CD4-positive, alpha-beta T cell treated with Interferon alpha-2 for 1 hour (primary cell): ENCODE measurements at places on chromosomes 16 and 17.
A peak's percentile ranks its signal among the peaks of the same experiment; 100 is the strongest.

GRCh38 chr17:75531721-75532072 is 6.2 kb downstream of the LLGL2 start:
- DNase-seq, result no peak

- DNase-seq, result no peak
These were observed 9.1 kb downstream of the TFAP4 start for GRCh38 chr16:4263504-4264436.

DNA sequence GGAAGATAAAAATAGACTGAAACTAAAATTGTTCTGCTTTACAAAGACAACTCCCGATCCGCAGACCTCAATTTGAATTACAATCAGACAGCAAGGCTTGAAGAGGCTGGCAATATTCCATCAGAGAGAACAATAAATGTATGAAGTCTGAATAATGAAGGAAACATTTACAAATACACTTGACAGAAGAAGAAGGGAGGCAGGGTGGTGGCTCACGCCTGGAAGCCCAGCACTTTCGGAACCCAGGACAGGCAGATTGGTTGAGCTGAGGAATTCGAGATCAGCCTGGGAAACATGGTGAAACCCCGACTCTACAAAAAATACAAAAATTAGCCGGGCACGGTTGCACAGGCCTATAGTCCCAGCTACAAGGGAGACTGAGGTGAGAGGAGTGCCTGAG is 14.6 kb downstream of the ODF4 start:
- no peak for DNase-seq

GRCh38 chr16:67036323-67036741 is 7.4 kb downstream of the CBFB start:
- DNase-seq, result no peak

DNA sequence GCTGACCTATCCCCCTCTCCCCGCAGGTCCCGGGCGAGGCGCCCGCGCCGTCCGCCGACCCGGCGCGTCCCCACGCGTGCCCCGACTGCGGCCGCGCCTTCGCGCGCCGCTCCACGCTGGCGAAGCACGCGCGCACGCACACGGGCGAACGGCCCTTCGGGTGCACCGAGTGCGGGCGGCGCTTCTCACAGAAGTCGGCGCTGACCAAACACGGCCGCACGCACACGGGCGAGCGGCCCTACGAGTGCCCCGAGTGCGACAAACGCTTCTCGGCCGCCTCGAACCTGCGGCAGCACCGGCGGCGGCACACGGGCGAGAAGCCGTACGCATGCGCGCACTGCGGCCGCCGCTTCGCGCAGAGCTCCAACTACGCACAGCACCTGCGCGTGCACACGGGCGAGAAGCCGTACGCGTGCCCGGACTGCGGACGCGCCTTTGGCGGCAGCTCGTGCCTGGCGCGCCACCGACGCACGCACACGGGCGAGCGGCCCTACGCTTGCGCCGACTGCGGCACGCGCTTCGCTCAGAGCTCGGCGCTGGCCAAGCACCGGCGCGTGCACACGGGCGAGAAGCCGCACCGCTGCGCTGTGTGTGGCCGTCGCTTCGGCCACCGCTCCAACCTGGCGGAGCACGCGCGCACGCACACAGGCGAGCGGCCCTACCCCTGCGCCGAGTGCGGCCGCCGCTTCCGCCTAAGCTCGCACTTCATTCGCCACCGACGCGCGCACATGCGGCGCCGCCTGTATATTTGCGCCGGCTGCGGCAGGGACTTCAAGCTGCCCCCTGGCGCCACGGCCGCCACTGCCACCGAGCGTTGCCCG is 10.3 kb downstream of the ZNF771 start:
- peak; percentile 92 for DNase-seq

DNA sequence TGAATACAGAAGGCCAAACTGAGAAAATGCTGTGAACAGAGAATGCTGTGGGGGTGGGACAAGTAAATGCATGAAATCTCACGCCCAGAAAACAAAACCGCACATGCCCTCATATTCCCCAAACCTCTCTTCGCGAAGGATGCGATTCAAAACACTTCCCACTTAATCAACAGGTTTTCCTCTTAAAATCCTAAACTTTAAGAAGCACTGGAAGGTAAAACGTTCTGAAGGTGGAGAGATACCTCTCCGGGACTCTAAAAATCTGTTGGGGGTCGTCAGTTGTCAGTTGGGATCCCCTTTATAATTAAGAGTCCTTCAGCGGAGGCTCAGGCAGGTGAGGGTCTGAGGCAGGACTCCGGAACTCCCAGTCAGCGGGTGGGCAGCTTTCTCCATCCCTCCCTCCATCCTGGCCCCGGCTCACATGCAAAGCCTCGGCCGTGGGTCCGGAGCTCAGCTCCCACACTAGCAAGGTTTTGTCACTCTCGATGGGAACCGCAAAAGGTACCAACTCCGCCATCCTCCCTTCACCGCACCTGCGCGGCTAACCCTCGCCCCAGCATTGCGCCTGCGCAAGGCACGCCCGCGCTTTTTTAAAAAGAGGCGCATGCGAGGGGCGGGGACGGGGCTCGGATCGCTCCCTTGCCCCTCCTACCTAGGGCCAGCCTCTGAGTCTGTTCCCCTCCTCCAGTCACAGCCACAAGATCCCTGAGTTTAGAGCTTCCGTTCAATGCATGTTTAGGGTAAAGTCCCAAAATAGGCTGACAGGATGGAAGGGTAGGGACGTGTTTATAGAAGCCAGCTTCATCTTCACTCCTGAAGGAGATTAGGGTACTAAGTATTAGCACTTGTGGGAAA is at the start of gene RDM1:
RDM1 (minus strand) TSS at position 563 of the 855 bp plus-strand sequence; CDS start at position 517, 46 bp downstream.
- peak; percentile 79 for DNase-seq

DNA sequence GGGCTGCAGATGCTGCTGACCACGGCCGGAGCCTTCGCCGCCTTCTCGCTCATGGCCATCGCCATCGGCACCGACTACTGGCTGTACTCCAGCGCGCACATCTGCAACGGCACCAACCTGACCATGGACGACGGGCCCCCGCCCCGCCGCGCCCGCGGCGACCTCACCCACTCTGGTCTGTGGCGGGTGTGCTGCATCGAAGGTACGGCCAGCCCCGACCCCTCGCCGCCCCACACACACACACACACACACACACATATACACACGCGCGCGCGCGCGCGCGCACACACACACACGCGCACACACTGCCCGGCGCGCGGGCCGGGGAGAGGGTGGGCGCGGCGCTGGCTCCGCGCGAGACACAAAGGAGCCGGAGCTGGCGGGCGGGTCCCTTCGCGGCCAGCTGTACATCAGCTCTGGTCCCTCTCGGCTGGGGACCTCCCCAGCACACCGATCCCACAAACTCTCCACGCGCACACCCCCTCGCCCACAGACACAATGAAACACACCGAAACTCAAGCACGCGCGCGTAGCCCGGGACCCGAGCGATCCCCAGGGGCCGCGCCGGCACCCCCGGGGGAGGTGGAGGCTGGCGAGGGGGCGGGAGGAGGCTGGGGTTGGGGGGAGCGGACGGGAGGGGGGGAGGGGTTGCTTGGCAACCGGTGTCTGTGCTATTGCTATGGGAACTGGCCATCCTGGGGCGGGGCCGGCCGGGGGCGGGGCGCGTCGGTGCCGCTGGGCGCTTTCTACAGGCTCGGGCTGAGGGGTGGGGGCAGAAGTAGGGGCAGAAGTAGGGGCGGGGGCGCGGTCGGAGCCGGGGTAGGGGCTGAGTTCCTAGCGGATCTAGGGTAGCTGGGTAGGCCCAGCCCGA is 658 bp downstream of the CACNG4 start:
- peak; percentile 4 for DNase-seq

GRCh38 chr16:78918805-78919305 is 681.7 kb downstream of the MAF start:
- DNase-seq, result no peak

DNA sequence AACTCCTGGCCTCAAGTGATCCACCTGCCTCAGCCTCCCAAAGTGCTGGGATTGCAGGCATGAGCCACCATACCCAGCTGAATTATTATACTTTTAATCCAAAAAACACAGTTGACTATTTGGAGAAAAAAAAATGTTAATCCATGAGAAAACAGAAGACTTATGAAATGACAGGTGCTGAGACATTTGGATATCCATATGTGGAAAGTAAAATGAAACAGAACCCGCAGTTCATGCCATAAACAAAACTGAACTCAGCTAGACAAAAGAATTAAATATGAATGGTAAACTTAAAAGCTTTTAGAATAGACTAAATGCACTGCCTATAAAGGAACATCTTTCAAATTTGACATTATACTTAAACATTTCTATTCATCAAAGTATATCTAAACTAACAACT is 8.2 kb upstream of the RBBP6 start:
- no peak for DNase-seq

GRCh38 chr16:51009813-51010212 is 141.3 kb downstream of the SALL1 start:
- no peak for DNase-seq

GRCh38 chr17:74815550-74816370 is 39.6 kb upstream of the NAT9 start:
- DNase-seq, result no peak
